ENCODE measurements at places on chromosomes 12 and 14. TPM values are rescaled to one million over a fixed set of nuclear protein-coding genes. Genes with fewer than 3 reads are reported as not detected.

The TMEM19 gene
- 37.3 TPM for polyA plus RNA-seq

The KRT78 gene
- polyA plus RNA-seq = not detected

The TUBA1C gene
- 155 TPM for polyA plus RNA-seq

The MAP3K9 gene
- 3.9 TPM for polyA plus RNA-seq

The KRT80 gene
- 0.52 TPM for polyA plus RNA-seq

The DBX2 gene
- polyA plus RNA-seq = not detected

The SYNDIG1L gene
- polyA plus RNA-seq = 0.33 TPM

The TAS2R14 gene
- 6.0 TPM for polyA plus RNA-seq

The TROAP gene
- 27.4 TPM for polyA plus RNA-seq

The SLCO1A2 gene
- 0.17 TPM for polyA plus RNA-seq

The BIN2 gene
- 3.9 TPM for polyA plus RNA-seq

The CKAP4 gene
- 128 TPM for polyA plus RNA-seq

The CACNA2D4 gene
- 3.6 TPM for polyA plus RNA-seq

The LTBP2 gene
- 6.0 TPM for polyA plus RNA-seq

The GALNT9 gene
- polyA plus RNA-seq = 12.7 TPM

The DLK1 gene
- 9.8 TPM for polyA plus RNA-seq

The CDCA4 gene
- polyA plus RNA-seq = 19.3 TPM

The FIGNL2 gene
- 6.0 TPM for polyA plus RNA-seq

The TBX3 gene
- polyA plus RNA-seq = 64.0 TPM

The TMEM229B gene
- 1.9 TPM for polyA plus RNA-seq

The LRTM2 gene
- 0.33 TPM for polyA plus RNA-seq

The PRH2 gene
- polyA plus RNA-seq = 0.56 TPM

The HOXC9 gene
- 34.1 TPM for polyA plus RNA-seq

The KRT75 gene
- polyA plus RNA-seq = not detected

The NKX2-1 gene
- not detected for polyA plus RNA-seq

The HEBP1 gene
- polyA plus RNA-seq = 64.6 TPM

The SNAPC1 gene
- polyA plus RNA-seq = 14.1 TPM

The RPGRIP1 gene
- 0.36 TPM for polyA plus RNA-seq

The KCNH3 gene
- polyA plus RNA-seq = 6.1 TPM

The CRY1 gene
- polyA plus RNA-seq = 28.4 TPM

The ABCD2 gene
- 0.06 TPM for polyA plus RNA-seq

The DIO3 gene
- polyA plus RNA-seq = 0.16 TPM

The COCH gene
- polyA plus RNA-seq = 3.4 TPM

All from renal cortex interstitium (tissue), 15 donors.